T-helper 2 cell treated with Interferon-gamma antibody and Interleukin-4, amounts not matched to agents 5 μg/mL and 100 μg/mL, for 36 hours (primary cell): ENCODE measurements at places on chromosomes 12 and 14.

DNA sequence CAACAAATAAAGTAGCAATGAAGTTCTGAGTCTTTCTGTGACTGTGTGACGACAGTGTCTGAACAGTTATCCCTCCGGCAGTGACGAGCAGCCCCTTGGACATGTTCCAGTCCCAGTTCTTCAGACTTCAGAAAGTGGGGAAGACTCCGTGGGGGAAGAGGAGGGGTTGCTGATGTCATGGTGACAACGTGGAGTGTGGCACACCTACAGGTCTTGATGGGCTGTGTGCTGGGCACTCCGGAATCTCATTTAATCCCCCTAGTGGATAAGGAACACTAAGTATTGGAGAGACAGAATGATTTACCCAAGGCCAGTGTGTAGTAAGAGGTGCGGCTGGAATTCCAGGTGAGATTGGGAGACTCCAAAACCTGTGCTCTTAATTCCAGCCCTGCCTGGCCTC, 280.2 kb downstream of the CACNA1C start:
- H3K4me3 ChIP-seq = no peak overlapping the region
- no peak for DNase-seq
- H3K36me3 ChIP-seq = no peaks in the 10 kb centered on the region
- no peaks in the 10 kb centered on the region for H3K4me1 ChIP-seq
- H3K27me3 ChIP-seq = peaks cover 19% of the 10 kb centered on the region

DNA sequence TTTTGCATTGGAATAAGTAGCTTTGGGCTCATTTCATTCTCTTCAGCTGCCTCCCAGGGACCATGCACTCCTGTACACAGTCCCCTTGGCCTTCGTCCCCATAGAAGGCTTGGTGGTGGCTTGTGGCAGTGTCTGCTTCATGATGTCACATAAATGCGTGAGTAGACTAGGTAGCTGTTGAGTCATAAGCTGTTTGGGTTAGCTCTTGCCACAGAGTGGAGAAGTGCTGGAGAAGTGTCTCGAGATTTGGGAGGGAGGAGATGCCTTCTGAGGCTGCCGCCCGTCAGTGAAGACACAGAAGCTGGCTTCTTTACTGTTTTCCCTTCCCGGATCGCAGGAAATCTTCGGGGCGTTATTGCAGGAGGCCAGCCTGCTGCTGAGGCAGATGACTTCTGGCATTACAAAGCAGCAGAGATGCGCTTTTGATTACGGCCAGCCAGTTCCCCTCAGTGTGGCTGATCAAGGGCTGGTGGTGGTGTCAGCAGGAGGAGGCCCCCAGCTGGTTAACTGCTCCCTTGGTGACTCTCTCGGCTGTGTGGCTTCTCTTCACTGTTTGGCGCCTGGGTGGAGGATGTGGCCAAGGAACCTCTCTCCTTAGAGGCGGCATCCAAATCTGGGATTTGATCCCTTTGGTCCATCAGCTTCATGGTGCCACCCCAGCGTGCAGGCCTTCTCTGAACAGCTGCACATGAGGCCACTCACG, 67.6 kb downstream of the AACS start:
- no peak overlapping the region for H3K4me3 ChIP-seq
- no peaks in the 10 kb centered on the region for H3K4me1 ChIP-seq
- peaks cover 2% of the 10 kb centered on the region for H3K36me3 ChIP-seq
- DNase-seq = no peak
- no peaks in the 10 kb centered on the region for H3K27me3 ChIP-seq

GRCh38 chr14:81198651-81199050, 22.1 kb downstream of the GTF2A1 start:
- H3K4me1 ChIP-seq = peaks cover 25% of the 10 kb centered on the region
- no peak for DNase-seq
- peaks cover 55% of the 10 kb centered on the region for H3K36me3 ChIP-seq
- H3K27ac ChIP-seq = no peak overlapping the region

DNA sequence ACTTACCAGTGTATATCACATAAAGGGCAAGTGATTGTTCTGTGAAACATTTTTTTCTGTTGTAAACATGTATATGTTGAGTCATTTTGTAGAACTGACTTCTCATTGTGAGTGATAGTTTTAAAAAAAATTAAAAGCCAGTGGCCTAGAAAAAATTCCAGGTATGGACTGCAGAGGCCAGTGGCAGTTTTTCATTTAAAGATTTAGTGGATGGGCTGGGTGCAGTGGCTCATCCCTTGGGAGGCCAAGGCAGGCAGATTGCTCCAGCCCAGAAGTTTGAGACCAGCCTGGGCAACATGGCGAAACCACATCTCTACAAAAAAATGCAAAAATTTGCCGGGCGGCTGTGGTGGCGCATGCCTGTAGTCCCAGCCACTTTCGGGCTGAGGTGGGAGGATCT, 84.7 kb upstream of the MDM1 start:
- no peak overlapping the region for H3K27ac ChIP-seq
- no peaks in the 10 kb centered on the region for H3K27me3 ChIP-seq
- peaks cover 5% of the 10 kb centered on the region for H3K4me1 ChIP-seq
- H3K4me3 ChIP-seq = no peak overlapping the region
- no peak for DNase-seq
- no peaks in the 10 kb centered on the region for H3K36me3 ChIP-seq

- no peaks in the 10 kb centered on the region for H3K36me3 ChIP-seq
- H3K4me3 ChIP-seq = peak overlapping the region; percentile 66
- H3K27me3 ChIP-seq = peaks cover 30% of the 10 kb centered on the region
- peaks cover 20% of the 10 kb centered on the region for H3K4me1 ChIP-seq
- peak overlapping the region; percentile 53 for H3K27ac ChIP-seq
These were observed 103.6 kb downstream of the SSPN start for GRCh38 chr12:26298785-26299621.

GRCh38 chr12:50282721-50283228, 545 bp downstream of the LIMA1 start:
- H3K27me3 ChIP-seq = peaks cover 2% of the 10 kb centered on the region
- H3K4me3 ChIP-seq = peak overlapping the region; percentile 93
- H3K27ac ChIP-seq = peak overlapping the region; percentile 81

DNA sequence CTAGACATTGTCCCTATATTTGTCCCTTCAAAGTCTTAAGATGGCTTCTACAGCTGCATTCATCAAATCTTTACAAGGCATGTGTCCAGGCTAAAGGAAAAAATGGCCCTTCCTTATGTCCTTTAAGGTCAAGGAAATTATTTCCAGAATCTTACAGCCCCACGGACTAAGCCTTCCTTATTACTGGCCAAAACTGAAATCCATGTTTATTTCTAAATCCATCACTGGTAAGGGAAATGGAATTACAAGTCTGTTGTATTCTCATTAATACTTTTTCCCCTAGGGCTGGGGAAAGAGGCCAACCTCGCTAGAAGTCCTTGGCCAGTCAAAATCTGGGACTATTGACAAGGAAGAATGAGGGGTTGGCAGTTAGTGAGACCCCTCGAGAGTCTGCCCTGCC, 252.5 kb downstream of the TMEM132C start:
- no peaks in the 10 kb centered on the region for H3K4me1 ChIP-seq
- H3K27me3 ChIP-seq = no peaks in the 10 kb centered on the region
- no peak overlapping the region for H3K27ac ChIP-seq
- H3K4me3 ChIP-seq = no peak overlapping the region
- no peak for DNase-seq

GRCh38 chr12:45130881-45131281, 80.0 kb upstream of the DBX2 start:
- H3K4me1 ChIP-seq = no peaks in the 10 kb centered on the region
- peak; percentile 35 for DNase-seq
- H3K36me3 ChIP-seq = no peaks in the 10 kb centered on the region
- no peak overlapping the region for H3K4me3 ChIP-seq
- H3K27me3 ChIP-seq = peaks cover 22% of the 10 kb centered on the region

GRCh38 chr12:104575442-104576186, 118.9 kb downstream of the CHST11 start:
- peak overlapping the region; percentile 64 for H3K27ac ChIP-seq
- peaks cover 26% of the 10 kb centered on the region for H3K36me3 ChIP-seq
- no peak for DNase-seq
- no peaks in the 10 kb centered on the region for H3K27me3 ChIP-seq
- peaks cover 58% of the 10 kb centered on the region for H3K4me1 ChIP-seq

GRCh38 chr14:32559048-32559447, 229.9 kb downstream of the AKAP6 start:
- H3K36me3 ChIP-seq = no peaks in the 10 kb centered on the region
- H3K27me3 ChIP-seq = no peaks in the 10 kb centered on the region
- no peak for DNase-seq
- no peak overlapping the region for H3K4me3 ChIP-seq
- no peak overlapping the region for H3K27ac ChIP-seq

DNA sequence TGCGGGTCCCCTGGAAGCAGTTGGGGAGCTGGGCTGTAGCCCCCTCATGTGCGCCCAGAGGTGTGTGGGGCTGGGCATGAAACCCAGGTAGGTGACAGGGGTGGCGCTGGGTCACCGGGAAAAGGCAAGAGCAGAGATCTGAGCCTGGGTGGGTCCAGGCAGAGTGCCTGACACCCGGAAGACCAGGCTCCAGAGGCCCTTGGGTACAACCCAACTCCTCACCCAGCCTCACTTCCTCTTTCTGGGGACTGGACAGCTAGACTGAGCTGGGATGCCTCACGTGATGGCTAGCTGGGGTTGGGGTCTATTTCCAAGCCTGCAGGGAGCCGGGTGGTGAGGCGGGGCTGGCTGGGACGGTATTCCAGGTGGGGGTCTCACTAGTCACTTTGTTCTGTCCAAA, 16.3 kb upstream of the CYP46A1 start:
- peaks cover 3% of the 10 kb centered on the region for H3K4me1 ChIP-seq
- DNase-seq = no peak
- H3K4me3 ChIP-seq = no peak overlapping the region
- H3K27ac ChIP-seq = no peak overlapping the region

DNA sequence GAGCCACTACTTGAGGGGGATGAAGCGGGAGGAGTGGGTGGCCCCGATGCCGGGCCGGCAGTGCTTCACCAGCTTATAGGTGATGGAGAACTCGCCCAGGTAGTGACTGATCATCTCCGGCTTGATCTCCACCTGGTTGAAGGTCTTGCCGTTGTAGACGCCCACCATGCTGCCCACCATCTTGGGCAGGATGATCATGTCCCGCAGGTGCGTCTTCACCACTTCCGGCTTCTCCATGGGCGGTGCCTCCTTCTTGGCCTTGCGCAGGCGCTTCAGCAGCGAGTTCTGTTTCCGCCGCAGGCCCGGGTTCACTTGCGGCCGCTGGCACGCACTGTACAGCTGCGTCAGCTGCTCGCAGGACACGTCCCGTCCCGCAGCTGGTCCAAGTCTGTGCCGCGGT, 3.4 kb downstream of the TIGAR start:
- H3K4me3 ChIP-seq = no peak overlapping the region
- no peak for DNase-seq
- H3K27me3 ChIP-seq = no peaks in the 10 kb centered on the region
- H3K4me1 ChIP-seq = peaks cover 38% of the 10 kb centered on the region
- H3K36me3 ChIP-seq = peaks cover 4% of the 10 kb centered on the region

DNA sequence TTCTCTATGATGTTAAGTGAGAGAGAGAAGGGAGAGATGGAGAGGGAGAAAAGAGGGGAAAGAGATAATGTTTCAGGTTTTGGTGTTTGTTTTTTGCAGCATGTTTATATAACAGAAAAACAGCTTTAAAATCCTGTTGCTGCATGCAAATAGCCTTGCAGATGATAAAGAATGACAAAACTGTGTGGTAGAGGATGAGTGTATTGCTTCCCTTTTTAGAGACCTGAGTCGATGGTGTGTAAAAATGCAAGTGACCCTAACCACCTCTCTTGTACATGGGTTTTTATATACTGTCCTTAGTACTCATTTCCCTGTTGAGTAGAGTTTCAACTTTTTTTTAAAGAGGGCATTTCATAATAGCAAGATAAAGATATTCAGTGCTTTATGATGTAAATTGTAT, 249.1 kb downstream of the AKAP6 start:
- no peak overlapping the region for H3K4me3 ChIP-seq
- DNase-seq = no peak
- H3K36me3 ChIP-seq = no peaks in the 10 kb centered on the region
- H3K4me1 ChIP-seq = no peaks in the 10 kb centered on the region
- peaks cover 25% of the 10 kb centered on the region for H3K27me3 ChIP-seq

GRCh38 chr14:35963209-35963608, 137.1 kb downstream of the BRMS1L start:
- no peak overlapping the region for H3K4me3 ChIP-seq
- peaks cover 2% of the 10 kb centered on the region for H3K27me3 ChIP-seq
- H3K36me3 ChIP-seq = no peaks in the 10 kb centered on the region
- H3K4me1 ChIP-seq = no peaks in the 10 kb centered on the region
- no peak for DNase-seq

- H3K4me3 ChIP-seq = no peak overlapping the region
- no peaks in the 10 kb centered on the region for H3K36me3 ChIP-seq
- H3K4me1 ChIP-seq = no peaks in the 10 kb centered on the region
- DNase-seq = no peak
- no peak overlapping the region for H3K27ac ChIP-seq
These were observed 62.0 kb downstream of the WSCD2 start for GRCh38 chr12:108191086-108191485.

DNA sequence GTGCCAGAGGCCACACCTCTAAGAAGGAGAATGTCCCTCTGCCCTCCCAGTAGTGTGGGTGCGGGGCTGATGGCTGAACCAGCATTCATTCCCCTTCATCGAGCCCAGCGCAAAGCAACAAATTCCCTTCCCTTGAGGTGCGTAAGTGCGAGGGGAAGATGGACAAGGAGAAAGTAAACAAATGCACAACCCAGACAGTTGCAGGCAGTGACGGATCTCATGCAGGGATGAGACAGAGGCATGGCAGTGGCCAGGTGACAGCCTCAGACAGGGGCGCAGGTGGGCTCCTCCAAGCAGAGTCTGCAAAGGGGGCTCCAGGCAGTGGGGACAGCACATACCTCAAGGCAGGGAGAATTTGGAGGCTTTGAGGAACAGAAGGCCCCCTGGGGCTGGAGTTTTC, 2.3 kb upstream of the MYL2 start:
- no peak overlapping the region for H3K27ac ChIP-seq
- H3K4me3 ChIP-seq = no peak overlapping the region
- H3K36me3 ChIP-seq = no peaks in the 10 kb centered on the region
- no peaks in the 10 kb centered on the region for H3K27me3 ChIP-seq
- DNase-seq = no peak
- H3K4me1 ChIP-seq = no peaks in the 10 kb centered on the region
